Vein endothelial cell (primary cell): ENCODE measurements at places on chromosomes 16 and 17. TPM values are rescaled to one million over a fixed set of nuclear protein-coding genes. Genes with fewer than 3 reads are reported as not detected.

KRTAP4-9 gene
- total RNA-seq: not detected in 2 replicates

MT2A gene
- 94.5 and 126 TPM in 2 replicates for total RNA-seq

KRT222 gene
- not detected in 2 replicates for total RNA-seq

PGAP3 gene
- total RNA-seq: 3.6 and 4.9 TPM in 2 replicates

WSCD1 gene
- 28.4 and 30.1 TPM in 2 replicates for total RNA-seq
